Suprapubic skin (tissue), 4 donors: ENCODE measurements at places on chromosomes 3 and 15. TPM values are rescaled to one million over a fixed set of nuclear protein-coding genes. Genes with fewer than 3 reads are reported as not detected.

RPP25 gene
- 3.5 TPM for total RNA-seq

SAXO2 gene
- 1.7 TPM for total RNA-seq

WDR72 gene
- 5.3 TPM for total RNA-seq

CYP19A1 gene
- 5.0 TPM for total RNA-seq

OR5AC2 gene
- not detected for total RNA-seq

TRPC1 gene
- total RNA-seq, result 5.0 TPM

KIF7 gene
- total RNA-seq, result 0.79 TPM

CPN2 gene
- total RNA-seq, result not detected

TMC3 gene
- not detected for total RNA-seq

CHCHD4 gene
- total RNA-seq, result 13.6 TPM

FOXL2 gene
- 0.30 TPM for total RNA-seq

TP63 gene
- total RNA-seq, result 312 TPM

SKOR1 gene
- 2.3 TPM for total RNA-seq

SLC27A2 gene
- 0.72 TPM for total RNA-seq

CCDC9B gene
- 6.1 TPM for total RNA-seq
